ENCODE measurements at places on chromosomes 2 and 18.

GRCh38 chr18:47949202-47949601 is 18.7 kb upstream of the SMAD2 start:
- no peak for DNase-seq

- DNase-seq, result no peak
Observed at GRCh38 chr2:224709301-224709700, 6.9 kb downstream of the CCDC195 start.

GRCh38 chr18:45727068-45727467 is 3.1 kb downstream of the SLC14A1 start:
- no peak for DNase-seq

DNA sequence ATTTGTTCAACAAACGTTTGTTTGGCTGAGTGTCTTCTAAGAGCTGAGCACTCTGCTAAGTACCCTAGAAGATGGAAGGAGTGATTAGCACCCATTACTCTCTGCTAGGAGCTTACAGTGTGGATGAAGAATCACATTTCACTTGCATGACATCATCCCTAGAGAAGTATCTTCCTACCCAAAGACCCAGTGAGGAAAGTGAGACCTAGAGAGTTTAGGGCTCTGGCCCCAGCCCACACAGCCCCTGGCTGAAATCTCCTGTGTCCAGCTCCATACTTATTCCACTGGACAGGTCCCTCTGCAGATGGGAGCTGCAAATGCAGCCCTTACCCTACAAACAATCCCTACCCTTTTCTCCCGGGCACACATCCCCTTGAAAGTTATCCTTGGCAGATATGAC is 26.8 kb upstream of the EPAS1 start:
- peak; percentile 58 for DNase-seq

DNA sequence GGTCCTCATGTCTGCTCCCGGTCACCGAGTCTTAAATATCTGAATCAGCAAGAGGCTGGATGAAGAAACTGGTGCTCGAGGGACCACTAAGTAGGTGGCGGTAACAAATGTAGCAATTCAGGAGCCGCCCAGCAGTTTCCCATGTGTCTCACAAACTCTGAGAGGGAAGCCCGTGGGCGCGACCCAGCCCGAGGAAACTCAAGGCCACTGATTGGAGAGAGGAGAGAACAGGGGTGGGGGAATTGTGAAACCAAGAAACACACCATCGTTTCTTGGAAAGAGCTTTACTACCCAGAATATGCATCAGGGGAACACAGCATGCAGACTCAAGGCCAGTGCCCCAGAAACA is 10.8 kb downstream of the MLPH start:
- DNase-seq, result peak; percentile 45

- DNase-seq, result no peak
Observed at GRCh38 chr18:56919190-56919589, 227.7 kb upstream of the BOD1L2 start.

DNA sequence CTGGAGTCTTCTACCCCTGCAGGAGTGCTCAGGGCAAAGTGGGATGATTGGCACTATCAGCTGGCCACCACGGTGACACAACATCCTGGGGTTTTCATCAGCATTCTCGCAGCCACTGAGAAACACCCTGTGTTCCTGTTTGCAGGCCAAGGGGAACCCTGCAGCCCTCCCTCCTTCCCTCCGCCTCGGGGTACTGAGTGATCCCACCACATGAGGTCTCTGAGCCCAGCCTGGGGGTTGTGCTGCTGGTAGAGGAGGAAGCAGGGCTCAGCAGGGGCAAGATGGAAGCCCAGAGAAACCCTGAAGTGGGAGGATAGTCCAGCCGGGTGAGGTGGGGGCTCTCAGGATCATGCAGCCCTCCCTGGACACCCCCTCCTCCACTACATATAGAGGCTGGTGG is at the start of gene OXER1:
TSS of gene OXER1 (minus strand) at position 40 of the 400 bp plus-strand sequence. CDS start 73 bp downstream, outside the sequence.
- no peak for DNase-seq

- DNase-seq, result no peak
Observed at GRCh38 chr2:20509301-20509769, 62.5 kb downstream of the RHOB start.

GRCh38 chr2:233976690-233977294 is 59.6 kb downstream of the TRPM8 start:
- DNase-seq, result peak; percentile 73

DNA sequence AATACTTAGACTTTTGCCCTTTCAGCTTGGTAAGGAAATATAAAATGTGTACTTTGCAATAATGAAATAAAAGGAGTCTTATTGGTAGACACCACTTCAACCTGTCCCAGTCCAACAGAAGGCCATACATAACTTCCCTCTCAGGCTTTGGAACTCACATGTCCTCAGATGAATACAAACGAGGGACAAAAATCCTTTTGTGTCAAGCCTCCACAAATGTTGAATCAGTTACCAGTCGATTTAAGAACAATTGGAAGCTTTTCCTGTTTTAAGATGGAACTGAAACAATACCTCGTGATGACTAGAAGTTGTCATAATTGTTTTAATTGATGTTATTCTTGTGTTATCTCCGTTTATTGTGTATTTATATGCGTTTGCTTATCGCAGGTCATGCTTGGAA is 385.1 kb upstream of the POU3F3 start:
- DNase-seq, result no peak

GRCh38 chr2:227853765-227854271 is 17.6 kb upstream of the DAW1 start:
- no peak for DNase-seq

GRCh38 chr18:27235218-27235870 is 50.2 kb upstream of the CHST9 start:
- no peak for DNase-seq

Data from fibroblast of skin of back (primary cell).